ENCODE measurements at places on chromosomes 3 and 15.

GRCh38 chr3:136805795-136806194 is 13.1 kb upstream of the SLC35G2 start:
- DNase-seq = no peak

- no peak for DNase-seq
Observed at GRCh38 chr15:94287794-94288246, 56.5 kb downstream of the MCTP2 start.

- DNase-seq = no peak
Observed at GRCh38 chr15:59172289-59172901, 34.2 kb upstream of the LDHAL6B start.

- DNase-seq = no peak
Observed at GRCh38 chr3:3089017-3089416, 21.2 kb downstream of the IL5RA start.

GRCh38 chr3:73563896-73564582 is 60.7 kb downstream of the PDZRN3 start:
- DNase-seq = no peak

DNA sequence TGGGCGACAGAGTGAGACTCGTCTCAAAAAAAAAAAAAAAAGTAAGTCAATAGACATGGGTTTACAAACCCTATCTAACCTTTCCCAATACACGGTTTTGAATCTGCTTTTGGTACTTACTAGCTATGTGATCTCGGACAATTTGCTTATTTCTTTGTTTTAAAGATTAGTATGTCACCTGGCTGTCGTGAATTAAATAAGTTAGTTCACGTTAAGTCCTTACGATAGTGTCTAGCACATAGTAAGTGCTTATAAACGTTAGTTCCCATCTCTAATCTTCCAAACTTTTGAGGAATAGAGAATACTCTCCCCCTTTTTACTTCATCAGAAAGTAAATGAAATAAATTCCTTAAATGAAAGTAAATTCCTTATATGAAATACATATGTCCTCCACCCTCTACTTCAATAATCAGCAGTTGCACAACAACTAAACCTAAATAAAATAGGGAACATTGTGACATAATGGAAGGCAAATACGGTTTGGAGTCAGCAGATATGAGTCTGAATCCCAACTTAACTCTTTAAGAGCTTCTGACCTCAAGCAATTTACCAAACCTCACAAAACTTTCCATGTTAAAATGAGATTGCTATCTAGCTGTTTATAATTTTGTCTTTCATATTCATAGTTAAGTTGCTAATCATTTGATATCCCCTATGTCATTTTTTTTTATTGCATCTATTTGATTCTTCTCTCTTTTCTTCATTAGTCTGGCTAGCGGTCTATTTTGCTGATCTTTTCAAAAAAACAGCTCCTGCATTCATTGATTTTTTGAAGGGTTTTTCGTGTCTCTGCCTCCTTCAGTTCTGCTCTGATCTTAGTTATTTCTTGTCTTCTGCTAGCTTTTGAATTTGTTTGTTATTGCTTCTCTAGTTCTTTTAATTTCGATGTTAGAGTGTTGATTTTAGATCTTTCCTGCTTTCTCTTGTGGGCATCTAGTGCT is 134.6 kb downstream of the PEAK1 start:
- no peak for DNase-seq

DNA sequence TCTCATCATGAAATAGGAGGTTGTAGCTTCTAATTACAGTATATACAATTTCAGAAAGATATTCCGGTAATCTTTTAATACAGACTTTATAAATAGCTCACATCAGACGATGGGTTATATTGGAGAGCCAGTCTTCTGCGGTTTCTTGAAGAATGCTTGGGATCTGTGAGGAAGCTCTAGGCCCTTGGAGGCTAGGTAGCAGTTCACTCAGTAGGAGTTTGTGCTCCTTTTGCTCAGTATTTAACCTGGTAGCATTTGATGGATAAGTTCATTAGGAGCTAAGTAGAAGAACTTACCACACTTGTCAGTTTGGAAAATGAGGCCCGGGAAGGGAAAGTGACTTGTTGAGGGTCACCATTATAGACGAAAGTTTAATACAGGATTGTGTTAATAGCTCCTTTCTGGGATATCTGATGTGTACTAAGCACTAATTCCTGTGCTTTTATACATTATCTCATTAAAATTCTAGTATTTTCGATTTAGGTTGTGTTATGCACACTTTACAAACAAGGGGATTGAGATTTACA is 2.8 kb downstream of the FNDC3B start:
- DNase-seq = no peak

GRCh38 chr15:93861956-93862741 is 369.2 kb upstream of the MCTP2 start:
- no peak for DNase-seq

- DNase-seq = no peak
Observed at GRCh38 chr3:10263646-10264363, 15.5 kb downstream of the TATDN2 start.

DNA sequence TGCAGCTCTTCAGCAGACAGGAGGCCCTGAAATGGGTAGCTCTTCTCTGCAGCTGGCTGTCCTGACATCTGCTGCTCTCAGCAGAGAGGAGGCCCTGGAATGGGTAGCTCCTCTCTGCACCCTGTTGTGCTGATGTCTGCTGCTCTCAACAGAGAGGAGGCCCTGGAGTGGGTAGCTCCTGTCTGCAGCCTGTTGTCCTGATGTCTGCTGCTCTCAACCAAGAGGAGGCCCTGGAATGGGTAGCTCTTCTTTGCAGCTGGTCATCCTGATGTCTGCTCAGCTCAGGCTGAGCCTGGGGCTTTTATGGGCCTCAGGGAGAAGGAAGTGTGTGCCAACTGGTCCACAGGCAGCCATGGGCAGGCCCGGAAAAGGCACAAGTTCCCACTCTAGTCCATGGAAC is 66.6 kb downstream of the PIK3CB start:
- DNase-seq = no peak

DNA sequence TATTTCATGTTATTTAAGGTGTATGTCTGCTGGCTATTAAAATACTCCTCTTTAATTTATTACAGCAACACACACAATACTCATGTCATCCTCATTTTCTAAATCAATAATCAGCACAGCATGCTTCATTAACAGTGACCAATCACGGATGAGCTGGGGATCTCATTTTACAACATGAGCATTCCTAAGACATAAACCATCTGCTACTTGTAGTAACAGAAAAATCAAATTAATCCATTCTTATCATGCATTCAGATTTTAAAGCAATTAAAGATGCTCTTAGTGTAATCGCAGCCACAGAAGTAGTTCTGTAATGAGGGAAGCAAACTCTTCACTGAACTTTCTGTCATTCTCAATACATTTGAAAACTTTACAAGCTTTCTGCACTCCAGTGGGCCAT is 191.1 kb downstream of the TBC1D5 start:
- no peak for DNase-seq

DNA sequence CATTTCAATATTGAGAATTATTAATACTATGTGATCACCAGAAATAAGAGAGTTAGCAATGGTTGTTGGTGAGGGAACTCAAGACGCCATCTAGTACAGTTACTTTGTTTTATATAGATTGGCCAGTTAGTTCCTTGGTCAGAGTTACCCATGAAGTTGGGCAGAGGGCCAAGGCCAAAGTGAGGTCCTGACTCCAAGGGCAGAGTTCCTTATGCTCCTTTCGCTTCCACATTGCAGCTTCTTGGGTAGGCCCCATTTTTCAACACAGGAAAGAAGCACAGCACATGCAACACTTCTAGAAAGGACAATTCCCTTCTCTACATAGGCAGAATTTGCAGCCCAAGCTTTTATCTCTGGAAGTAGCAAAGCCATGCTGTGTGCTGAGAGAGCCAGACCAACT is 178.6 kb downstream of the KCNAB1 start:
- DNase-seq = no peak

DNA sequence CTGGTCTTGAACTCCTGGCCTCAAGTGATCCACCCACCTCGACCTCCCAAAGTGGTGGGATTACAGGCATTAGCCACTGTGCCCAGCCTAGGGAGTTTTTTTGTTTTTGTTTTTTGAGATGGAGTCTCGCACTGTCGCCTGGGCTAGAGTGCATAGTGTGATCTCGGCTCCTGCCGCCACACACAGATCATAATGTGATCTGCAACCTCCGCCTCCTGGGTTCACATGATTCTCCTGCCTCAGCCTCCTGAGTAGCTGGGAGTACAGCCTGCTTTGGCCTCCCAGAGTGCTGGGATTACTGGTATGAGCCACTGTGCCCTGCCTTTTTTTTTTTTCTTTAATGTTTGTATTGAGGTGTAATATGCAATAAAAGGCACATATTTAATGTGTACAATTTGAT is 78.2 kb downstream of the SMAD3 start:
- DNase-seq = no peak

GRCh38 chr15:93210995-93211394 is 122.0 kb upstream of the RGMA start:
- DNase-seq = no peak

DNA sequence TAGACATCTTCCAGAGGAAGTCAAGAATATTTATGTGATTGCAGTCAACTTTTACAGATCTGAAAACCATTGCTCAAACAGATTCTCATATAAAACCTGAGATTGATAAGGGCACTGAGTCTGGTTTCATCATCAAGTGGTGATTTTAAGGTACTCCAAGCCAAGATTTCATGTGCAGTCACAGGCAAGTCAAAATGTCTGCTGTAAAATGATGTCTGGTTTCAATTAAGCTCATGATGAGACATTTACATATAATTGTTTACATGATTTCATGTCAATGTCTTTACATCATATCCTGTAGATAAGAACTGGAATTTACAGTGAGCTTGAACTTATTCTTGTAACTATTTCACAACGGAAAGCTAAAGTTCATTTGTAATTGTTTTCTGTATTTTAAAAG is 1215.5 kb downstream of the ROBO2 start:
- no peak for DNase-seq

DNA sequence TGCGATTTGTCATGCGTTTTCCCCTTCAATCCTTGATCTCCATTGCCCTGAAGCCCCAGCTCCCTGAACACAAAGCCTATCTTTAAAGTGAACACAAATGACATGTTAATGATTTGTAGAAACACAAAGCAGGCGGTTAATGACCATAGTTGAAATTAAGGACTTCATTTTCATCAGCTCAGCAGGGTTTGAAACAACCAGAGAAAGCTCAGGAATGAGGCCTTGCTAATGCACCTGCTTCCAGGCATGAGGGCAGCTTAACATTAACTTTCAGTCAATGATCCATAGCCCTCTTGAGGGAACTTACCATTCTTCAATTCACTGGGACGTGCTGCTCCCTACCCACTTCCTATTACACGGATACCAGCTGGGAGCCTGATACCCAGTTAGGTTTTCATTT is 427.2 kb upstream of the CBLB start:
- no peak for DNase-seq

- no peak for DNase-seq
Observed at GRCh38 chr3:52030714-52031310, 25.6 kb downstream of the DUSP7 start.

- DNase-seq = no peak
Observed at GRCh38 chr3:118907909-118908308, 126.7 kb downstream of the IGSF11 start.

DNA sequence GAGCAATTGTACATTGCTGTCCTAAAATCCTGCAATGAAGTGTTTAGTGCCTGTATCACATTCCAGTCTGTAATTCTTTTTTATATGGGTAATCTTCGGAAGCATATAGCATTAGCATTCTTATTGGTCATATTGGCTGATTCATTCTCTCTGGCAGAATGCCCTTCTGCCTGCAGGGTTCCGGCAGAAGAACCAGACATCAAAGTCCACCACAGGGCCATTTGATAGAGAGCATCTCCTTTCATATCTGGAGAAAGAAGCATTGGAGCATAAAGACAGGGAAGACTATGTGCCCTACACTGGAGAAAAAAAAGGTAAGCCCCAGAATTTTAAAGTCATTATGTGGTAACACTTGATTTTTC is 39.6 kb downstream of the TMOD3 start:
- no peak for DNase-seq

DNA sequence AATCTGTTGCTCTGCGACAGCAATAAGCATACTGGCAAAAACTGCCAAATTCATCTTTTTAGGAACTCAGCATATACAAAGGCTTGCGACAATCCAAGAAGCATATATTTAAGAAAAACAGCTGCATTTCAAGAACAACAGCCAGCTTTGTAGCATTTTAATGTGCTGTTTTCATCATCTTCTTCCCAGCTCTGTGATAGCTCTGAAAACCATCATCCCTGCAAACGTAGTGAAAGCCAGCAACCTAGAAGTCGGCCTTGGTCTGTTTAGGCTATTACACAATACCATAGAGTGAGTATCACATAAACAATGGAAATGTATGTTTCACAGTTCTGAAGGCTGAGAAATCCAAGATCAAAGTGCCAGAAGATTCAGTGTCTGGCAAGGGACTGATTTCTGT is 187.5 kb downstream of the NAALADL2 start:
- no peak for DNase-seq

DNA sequence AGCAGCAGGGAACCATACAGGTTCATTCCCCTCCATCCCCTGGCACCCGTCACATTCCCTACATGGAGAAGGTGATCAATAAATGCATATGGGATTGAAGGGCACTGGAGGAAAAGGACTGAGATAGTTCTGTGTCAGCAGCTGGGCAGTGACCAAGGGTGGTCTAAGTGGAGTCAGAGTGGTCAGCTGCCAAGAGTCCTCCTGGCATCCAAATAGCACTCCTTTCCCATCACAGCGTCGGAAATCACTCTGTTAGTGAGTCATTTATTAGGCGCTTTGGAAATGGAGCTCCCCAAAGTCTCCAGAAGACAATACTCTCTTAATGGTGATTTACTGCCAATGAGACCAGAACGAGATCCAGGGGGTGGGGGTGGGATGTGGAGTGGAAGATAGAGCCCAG is 6.8 kb upstream of the TRH start:
- DNase-seq = no peak

DNA sequence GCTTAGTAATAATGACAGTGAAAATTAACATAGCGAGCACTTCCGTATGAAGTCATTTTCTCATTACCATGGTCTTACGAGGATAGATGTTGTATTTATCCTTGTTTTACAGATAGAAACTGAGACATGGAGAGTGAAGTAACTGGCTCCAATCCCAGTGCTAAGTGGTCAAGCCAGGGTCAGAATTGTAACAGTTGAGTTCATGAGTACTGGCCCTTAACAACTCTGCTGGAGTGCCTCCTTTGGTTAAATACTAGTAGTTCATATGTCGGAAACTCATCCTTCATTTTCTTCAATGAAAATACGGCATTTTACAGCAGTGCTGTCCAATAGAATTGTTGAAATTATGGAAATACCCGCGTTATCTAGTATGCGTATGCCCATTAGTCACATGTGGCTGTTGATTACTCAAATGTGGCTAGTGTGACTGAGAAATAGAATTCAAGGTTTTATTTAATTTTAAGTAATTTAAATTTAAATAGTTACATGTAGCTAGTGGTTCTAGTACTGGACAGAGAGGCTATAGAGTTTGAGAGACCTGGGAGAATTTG is 32.5 kb downstream of the FNDC3B start:
- DNase-seq = no peak

DNA sequence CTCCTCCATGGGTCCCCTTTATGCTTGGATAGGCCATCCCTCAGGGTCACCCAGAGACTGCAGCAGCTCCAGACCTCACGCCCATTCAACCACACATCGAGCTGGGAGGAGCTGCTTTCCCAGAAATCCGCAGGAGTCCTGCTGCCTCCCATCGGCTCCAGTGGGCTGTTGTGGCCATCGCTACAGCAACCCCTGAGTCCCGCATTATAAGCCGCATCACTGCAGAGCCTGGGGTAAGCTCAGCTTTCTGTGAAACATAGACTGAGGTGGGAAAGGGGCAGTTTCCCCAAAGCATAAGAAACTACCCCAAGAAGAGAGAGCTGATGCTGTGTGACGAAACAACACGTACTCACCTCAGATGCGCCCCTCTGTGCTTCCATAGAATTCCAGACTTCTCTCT is 35.7 kb downstream of the MRPL46 start:
- no peak for DNase-seq

- DNase-seq = no peak
Observed at GRCh38 chr15:66880380-66881155, 178.5 kb downstream of the SMAD6 start.

All from NCI-H1105 (cell line).